NCI-H345 (cell line): ENCODE measurements at places on chromosomes 1 and 21.

DNA sequence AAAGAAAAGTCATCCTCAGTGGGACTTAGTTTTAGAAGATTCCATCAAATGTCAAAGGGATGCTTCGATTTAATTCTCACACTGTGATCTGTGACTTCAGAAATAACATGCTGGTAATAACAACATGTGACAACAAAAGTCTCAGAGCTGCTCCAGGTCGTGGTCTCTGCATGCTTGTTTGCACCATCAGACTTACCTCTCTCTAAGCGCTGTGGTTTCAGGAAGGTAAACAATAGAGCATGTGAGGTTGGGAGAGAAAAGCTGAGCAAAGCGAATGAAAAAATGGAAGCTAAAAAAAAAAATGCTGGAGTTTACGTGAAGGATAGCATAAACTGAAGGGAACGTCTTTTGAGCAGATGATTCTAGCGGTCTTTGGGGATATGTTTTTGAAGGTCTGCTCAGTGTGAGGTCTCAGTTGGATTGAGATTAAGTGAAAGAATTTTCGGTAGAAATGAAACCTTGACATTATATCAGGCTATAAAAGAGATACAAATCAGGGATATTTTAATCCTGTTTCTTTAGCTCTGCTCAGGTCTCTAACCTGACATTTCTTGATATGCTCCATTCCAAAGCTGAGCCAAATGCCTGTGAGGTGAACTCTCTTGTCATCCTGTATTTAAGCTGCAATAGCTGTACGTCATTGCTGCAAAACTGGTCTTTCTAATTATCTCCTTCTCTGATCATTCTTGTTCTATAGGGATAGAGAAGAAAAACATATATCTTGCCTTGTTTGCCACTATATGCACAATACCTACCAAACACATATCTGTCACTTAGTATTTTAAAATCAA, 86.5 kb downstream of the C1orf21 start:
- no peak for DNase-seq

DNA sequence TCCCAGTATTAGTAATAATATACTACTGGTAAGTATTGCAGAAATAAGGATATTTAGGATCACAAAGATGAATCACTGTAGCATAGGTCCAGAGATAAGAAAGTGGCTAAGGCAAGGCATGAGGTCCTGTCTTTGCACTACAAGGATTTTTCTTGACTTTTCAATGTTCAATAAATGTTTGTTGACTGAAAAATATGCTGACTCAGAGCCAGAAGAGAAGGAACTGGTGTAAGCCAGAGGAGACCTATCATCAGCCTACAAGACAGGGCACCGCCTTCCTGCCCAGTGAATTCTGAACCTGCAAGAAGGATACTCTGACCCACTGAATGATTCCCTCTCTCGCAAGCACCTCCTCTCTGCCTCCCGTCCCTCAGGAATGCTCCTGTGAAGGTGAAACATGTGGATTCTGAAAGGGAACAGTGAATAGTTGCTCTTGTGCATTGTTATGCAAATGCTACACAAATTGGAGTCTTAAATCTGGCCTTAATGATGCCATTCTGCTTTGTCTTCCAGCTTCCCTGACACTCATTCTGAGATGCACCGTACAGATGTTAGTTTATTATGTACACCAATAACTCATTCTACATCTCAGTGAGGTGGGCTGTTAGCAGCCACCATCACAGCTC, 540.0 kb downstream of the OMA1 start:
- DNase-seq = no peak

- no peak for DNase-seq
Measured at GRCh38 chr1:33182896-33183295, 1.1 kb upstream of the TRIM62 start.

DNA sequence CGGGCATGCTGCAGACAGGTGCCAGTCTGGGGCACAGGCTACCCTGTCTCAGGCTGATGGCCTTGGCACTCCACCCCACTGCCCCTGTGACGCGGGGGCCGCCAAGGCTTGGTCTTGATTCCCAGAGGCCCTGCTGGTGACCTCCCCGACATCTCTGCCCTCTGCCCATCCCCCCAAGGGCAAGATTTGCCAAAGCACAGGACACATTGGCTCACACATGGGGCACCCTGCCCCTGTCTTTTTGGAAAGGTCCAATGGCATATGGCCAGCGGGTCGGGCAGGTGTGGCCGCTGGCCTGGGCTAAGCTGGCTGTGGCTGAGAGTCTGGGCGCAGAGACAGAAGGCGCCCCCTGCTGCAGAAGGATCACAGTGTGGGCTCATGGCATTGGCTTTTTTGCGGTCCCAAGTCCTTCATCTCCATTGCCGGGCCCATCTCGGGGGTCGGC, 4.6 kb downstream of the MIB2 start:
- no peak for DNase-seq

- no peak for DNase-seq
Measured at GRCh38 chr1:200774735-200775444, 36.2 kb downstream of the CAMSAP2 start.

GRCh38 chr1:175072099-175072951, 4.7 kb downstream of the TNN start:
- no peak for DNase-seq

- DNase-seq = no peak
Measured at GRCh38 chr1:220290140-220290761, 18.0 kb upstream of the RAB3GAP2 start.

- DNase-seq = no peak
Measured at GRCh38 chr1:109579491-109579890, 31.1 kb downstream of the GNAI3 start.

- no peak for DNase-seq
Measured at GRCh38 chr1:213582976-213583567, 404.7 kb upstream of the PROX1 start.

- no peak for DNase-seq
Measured at GRCh38 chr1:54481201-54481884, 66.7 kb upstream of the ACOT11 start.

- DNase-seq = peak; percentile 69
Measured at GRCh38 chr1:50251702-50252101, 143.0 kb downstream of the ELAVL4 start.

GRCh38 chr1:85544689-85545215, 35.8 kb upstream of the CCN1 start:
- peak; percentile 1 for DNase-seq

GRCh38 chr1:33086384-33086850, 5.5 kb downstream of the AZIN2 start:
- DNase-seq = peak; percentile 39

DNA sequence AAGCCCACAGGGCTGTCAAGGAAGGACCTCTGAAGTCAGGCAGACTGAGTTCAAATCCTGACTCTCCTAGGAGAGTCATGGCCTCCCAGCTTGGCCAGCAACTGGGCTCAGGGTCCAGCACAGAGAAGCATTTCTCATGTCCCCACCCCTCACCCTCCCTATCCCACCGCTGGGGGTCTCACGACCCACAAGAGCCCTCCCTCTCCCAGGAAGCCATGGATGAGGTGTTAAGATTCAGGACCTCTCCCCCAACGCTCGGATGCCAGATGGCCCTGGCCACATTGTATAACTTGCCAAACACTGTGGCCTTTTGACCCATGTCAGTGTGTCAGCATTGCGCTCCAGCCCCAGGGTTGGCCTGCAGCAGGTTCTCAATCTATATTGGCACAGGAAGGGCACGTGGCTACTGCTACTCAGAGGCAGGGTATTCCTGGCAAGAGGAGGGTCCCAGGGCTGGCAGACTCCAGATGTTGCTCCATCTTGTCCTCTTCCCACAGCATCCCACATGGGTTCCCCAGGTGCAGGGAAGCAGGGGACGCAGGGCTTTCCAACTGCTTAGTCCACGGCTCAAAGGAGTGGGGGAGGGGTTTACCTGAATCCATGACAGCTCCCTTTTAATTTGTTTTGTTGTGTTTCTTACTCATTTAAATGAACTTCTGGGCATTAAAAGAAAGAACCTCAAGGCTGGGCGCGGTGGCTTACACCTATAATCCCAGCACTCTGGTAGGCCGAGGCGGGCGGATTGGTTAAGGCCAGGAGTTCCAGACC, 10.5 kb downstream of the SLC2A1 start:
- no peak for DNase-seq
